ENCODE measurements at places on chromosomes 3 and 15. TPM values are rescaled to one million over a fixed set of nuclear protein-coding genes. Genes with fewer than 3 reads are reported as not detected.

Gene OIP5
- not detected for total RNA-seq

Gene WNT5A
- total RNA-seq, result 3.7 TPM

DNA sequence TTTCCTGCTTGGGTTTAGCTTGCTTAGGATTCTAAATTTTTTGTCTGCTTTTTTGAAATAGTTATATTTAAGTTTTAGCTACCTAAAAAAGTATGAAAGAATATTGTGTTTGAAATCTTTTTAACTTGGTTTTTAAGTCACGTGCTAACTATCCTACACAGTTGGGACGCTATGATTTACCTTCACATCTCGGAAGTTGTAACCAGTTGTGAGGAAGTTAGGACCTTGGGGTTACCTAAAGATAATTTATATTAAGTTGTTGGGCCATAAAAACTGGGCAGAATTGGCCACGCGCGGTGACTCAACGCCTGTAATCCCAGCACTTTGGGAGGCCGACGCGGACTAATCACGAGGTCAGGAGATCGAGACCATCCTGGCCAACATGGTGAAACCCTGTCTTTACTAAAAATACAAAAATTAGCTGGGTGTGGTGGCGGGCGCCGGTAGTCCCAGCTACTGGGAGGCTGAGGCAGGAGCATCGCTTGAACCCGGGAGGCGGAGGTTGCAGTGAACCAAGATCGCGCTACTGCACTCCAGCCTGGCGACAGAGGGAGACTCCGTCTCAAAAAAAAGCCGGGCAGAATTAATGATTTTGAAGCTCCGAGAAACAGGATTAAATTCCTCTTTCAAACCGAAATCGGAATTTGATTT is 1.0 kb downstream of the ZFAND6 start:
- no peak for DNase-seq

- no peak for DNase-seq
Observed at GRCh38 chr3:167958141-167958540, 137.6 kb downstream of the GOLIM4 start.

- DNase-seq, result no peak
Observed at GRCh38 chr15:78734451-78735064, 76.7 kb downstream of the ADAMTS7 start.

Data from heart right ventricle (tissue), 16 donors.